ENCODE measurements at places on chromosomes 4 and X.

- DNase-seq: no peak
These were observed 594.5 kb downstream of the ANKRD50 start for GRCh38 chr4:124118061-124118460.

- DNase-seq: no peak
These were observed 8.7 kb downstream of the HNRNPH2 start for GRCh38 chrX:101416691-101417090.

DNA sequence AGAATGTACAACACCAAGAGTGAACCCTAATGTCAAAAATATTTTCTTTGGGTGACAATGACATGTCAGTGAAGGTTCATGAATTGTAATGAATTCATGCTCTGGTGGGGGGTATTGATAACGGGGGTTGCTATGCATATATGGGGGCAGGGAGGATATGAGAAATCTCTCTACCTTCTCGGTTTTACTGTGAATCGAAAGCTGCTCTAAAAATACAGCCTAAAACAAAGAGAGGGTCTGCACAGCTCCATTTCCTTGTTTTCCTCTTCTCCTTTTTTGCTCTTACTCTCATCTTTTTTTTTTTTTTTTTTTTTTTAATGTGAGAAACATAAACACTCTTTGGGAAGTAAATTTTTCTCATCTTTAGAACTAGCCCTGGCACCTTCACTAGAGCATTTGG, 85.8 kb downstream of the DCTD start:
- no peak for DNase-seq

GRCh38 chr4:138178566-138178965, 63.6 kb downstream of the SLC7A11 start:
- DNase-seq: no peak

DNA sequence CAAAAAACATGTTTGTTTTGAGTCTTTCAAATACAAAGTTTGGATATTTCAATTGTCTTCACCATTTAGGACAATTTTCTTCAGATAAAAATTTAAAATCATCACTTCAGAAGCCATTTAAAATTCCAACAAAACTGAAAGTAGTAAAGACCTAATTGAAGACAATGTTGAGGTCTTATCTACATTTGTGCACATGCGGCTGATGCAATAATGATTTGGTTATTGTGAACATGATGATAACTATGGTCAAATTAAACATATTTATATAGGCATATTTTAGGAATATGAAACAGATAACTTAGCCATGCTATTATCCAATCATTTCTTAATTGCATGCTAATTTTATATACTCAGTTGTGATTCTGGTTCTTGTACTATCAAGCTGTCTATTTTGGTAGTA, 407.5 kb downstream of the GALNTL6 start:
- no peak for DNase-seq
